ENCODE measurements at places on chromosomes 7 and 10.

DNA sequence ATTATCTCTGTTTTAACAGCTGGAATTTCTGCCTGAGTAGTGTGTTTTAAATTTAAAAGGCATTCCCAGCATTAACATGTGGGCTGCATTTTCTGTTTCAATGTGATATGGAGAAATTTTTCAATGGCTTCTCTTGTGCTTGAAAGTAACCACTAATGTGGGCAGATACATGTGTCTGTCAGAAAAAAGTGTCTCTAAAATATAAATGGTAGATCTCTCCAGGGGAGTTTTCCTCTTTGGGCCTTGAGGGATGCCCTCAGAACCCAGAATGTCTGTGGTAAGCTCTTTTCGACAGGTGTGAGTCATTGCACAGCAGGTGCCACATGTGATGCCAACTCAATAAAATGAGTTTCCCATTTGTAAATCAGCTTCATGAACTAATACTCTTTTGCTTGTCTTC is 221.1 kb downstream of the SEMA3E start:
- DNase-seq: no peak

- DNase-seq: no peak
Observed at GRCh38 chr7:81791568-81792518, 22.0 kb upstream of the HGF start.

DNA sequence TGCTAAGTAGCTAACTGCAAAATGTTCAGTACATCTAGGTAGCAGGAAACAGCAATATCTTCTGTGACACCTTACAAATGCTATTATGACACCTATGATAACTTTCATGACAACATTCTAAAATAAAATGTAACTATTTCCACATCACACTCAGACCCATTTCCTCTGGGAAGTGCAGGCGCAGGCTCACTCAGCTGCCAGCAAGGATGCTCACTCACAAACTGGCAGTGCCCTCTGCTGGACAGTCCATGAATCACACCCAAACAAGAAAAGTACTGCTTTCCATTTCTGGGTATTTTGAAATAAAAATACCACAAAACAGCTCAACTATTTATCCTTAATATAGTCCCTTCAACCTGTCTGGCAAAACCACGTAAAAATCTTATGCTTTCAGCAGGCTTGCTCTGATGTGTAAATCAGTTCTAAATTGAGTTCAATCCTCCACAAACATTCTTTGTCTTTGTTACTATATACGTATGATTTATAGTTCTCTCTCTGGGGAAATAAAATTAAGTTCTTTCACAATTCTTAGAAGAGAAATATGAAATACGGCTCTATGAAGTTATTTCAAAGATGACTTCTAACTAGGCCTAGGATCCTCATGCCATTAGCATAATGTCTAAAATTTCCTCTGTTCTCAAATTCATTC is 176.6 kb downstream of the PARD3 start:
- peak; percentile 13 for DNase-seq

DNA sequence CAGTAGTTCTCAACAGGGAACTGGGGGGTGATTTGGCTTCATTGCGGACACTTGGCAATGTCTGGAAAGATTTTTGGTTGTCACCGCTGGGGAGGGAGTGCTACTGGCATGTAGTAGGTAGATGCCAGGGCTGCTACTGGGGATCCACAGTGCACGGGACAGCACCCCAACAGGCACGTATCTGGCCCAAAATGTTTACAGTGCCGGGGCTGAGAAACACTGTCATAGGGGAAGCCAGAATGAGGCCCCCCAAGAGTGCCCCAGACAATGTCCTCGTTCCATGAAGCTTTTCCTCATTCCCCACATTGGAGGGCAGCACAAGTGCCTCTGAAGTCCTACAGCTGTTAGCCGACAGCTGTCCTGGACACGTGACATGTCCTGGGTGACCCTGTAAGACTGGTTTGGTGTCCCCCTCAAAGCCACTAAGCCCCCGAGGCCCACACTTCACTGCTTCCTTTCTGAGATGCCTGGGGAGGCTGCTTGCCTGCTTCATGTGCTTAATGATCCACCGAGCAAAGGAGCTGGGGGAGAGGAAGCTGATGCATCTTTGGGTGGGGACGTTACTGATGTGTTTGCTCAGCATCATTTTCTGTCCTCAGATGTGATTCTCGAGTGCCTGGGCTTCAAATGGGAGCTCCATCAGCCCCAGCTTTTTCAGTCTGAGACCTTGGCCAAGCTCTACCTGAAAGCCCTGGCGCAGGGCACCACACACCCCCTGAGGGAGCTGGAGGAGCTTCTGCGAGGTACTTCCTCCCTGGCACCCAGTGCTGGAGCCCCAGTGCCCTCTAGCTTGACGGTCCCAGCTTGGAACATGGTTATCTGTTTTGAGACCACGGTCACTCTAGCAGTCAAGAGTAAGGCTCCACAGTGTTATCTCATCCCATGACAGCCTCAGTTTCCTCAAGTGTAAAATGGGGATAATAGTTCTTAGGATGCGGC is 14.7 kb downstream of the BTBD16 start:
- DNase-seq: no peak

DNA sequence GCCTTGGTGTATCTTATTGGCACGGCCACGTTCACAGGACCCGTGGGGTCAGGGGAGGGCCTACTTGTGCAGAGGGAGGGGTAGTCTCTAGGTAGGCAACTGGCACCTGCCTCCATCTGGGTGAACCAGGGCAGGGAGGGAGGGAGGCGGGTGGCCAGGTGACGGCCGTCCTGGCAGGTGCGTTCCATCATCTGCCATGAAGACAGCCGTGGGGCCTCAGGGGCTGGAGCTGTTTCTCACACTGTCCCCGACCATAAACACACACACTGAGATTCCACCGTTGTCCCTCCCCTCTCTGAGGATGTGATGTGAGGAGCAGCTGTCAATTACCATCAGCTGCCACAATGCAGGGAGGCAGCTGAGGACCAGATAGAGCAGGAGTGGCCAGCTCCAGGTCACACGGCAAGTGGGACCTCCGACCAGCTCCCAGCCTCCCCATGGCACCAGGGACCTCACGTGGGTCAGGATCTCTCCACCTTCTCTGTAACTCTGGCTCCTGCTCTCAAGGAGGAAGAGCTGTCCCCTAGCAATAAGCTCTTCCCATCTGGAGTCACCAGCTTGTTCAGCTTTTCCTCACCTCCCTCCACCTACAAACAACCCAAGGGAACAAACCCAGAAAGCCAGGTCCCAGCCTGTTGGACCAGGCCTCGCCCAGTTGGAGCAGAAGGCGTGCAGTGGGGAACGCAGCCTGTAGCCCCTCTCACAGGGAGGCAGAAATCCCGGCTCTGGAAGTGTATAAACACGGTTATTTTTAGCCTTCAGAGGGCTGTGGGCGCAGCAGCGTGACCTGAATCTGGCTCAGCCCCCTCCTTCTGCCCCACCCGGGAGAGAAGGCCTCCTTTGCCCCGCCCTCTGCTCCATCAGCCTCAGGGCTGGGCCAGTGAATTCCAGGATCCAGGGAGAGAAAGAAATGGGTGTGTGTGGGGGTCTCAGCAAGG is 33.1 kb downstream of the ZMIZ1 start:
- no peak for DNase-seq

DNA sequence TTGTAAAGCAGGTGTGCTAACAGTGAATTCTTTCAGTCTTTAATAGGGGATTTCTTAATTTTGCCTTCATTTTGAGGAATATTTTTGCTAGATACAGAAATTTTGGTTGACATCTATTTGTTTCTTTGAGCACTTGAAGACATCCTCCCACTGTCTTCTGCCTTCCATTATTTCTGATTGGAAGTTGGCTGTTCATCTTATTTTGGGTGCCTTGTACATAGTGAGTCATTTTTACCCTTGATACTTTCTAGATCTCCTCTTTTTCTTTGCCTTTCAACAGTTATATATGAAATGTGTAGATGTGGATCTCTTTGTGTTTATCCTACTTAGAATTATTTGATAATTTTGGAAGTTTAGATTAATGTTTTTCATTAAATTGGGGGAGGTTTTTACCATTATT is 631.0 kb downstream of the AUTS2 start:
- no peak for DNase-seq

DNA sequence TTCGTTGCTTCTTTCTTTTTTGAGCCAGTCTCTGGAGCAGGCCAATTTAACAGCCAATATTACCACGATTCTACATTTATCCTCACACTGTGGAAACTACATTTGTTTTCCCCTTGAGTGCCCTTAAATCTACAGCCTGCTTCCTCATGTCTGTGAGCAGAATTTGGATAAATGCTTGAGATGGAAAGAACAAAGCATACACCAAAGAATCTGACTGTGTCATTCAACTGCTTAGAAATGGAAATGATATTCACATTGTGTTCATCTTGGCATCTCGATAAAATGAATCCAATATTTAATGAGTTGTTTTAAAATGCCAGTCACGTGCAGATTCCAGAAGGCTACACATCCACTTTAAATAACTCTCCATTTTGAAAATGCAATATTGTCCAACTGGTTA is 41.0 kb upstream of the GSDME start:
- DNase-seq: no peak

GRCh38 chr7:75776295-75776971 is 4.4 kb upstream of the CCL26 start:
- peak; percentile 5 for DNase-seq

DNA sequence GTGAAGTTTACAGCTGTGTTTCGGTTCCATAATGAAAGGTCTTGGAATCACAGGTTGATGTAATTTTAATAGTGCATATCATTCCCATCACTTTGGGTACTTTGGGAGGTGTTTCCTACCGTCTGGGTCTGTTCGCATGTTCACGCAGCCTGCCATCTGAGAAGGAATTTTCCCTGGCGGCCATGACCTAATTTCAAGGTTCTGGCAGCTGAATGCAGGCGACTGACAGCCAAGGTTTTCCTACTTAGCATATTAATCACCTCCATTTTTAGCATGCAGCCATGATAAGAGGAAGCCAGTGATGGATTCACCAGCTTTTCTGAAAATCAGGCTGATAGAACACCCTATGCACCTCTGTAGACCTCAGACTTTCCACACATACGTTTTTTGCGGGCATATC is 319.1 kb upstream of the TMEM229A start:
- DNase-seq: no peak

- DNase-seq: no peak
Observed at GRCh38 chr7:82413237-82413636, 30.3 kb downstream of the CACNA2D1 start.

DNA sequence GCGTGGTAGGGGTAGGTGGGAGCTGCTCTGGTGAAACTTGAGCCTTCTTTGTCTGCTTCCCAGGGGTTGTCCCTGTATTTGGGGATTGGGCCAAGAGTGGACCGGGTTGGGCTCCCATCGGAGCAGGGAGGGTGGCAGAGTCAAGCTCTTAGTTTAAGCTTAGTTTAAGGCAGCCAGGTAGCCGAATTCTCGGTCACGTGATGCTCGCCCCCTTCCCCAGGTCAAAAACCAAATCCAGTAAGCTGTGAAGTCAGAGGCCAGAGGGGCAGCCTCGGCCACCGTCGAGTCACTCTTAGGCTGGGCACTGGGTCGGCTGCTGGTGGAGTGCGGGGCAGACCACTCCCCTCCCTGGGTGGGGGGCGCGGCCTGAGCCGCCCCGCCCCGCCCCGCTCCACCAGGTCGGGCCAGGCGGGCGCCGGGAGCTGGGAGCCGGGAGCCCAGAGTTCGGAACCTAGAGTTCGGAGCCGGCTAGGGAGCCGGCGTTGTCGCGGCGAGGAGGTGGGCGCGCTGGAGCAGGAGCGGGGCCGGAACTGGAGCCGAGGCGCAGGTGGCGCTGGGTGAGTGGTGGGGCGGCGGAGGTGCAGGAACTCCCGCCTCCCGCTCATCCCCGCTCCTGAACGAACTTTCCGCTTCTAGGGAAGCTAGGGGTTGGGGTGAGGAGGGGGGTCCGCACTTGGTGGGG is 2.8 kb upstream of the LZTS2 start:
- no peak for DNase-seq

DNA sequence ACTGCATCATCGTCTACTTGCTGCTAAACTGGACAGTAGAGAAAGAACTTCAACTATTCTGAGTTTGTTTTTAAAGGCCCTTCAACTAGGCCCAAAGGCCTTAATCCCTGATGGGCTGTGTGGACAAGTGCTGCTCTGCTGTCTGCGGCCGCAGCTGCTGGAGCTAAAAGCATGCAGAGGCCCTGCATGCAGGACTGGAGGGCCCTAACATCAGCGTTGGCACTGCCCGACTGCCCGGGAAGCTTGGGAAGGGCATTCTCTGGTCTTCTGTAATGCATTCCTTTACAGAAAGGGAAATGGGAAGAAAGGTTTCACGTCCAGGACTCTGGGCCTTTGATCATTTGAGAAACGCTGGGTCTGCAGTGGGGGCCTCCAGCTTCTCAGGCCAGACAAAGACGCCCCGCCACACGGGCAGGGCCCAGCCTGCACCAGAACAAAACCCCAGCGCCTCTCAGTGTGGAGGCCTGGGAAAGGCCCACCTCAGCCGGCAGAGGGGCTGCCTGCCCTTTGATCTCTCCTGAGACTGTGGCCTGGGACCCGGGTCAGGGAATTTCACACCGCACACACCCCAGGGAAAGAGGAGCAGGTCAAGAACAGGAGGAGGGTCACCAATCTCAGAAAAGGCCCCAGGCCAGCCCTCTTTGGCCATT is 229.3 kb downstream of the DNAJB6 start:
- no peak for DNase-seq

DNA sequence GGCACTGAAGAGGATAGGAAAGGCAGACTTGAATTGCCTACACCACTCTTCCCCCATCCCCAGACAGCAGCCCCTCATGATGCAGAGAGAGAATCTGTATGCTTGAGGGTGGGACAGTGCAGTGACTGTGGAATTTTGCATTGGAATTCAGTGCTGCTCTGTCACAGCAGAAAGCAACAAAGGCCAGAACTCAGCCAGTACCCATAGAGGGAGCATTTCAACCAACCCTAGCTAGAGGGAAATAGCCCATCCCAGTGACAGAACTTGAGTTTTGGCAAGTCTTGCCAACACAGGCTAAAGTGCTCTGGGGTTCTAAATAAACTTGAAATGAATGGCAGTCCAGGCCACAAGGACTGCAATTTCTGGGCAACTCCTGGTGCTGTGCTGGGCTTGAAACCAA is 80.4 kb downstream of the TES start:
- DNase-seq: no peak

DNA sequence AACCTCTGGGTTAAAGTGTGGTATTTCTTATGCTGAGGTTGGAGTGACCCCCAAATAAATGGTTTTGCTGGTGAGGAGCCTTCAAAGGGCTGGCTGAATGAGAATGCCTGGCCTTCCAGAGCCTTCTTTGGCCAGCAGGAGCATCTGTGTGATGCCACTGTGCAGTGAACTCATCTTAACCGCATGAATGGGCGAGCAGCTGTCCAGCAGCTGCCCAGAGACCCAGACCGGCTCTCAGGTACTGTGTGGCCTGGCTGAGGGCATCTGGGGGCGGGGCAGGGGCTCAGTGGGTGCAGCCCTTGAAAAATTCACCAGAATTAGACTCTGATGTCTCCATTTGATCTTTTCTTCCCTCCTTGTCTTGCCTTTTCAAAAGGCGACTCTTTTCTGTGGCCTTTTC is 59.0 kb downstream of the SYPL1 start:
- no peak for DNase-seq

- DNase-seq: no peak
Observed at GRCh38 chr7:94265456-94265855, 129.2 kb upstream of the COL1A2 start.

DNA sequence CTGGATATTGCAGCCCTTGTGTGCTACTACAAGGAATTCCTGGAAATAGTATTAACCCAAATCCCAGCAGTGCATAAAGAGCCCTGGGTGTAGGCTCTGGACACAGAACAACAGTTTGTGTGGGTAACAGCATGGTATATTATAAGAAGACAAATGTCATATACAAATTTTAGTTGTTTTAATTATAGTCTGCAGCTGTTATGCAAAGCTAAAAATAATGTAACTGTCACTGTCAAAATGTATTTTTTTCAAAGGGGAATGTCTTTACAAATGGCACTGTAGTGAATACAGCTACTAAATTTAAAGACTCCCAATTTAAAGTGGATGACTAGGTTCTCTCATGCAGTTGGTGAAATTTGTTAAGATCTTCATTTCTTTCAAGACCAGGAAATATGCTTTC is 339.0 kb downstream of the GPR37 start:
- DNase-seq: no peak

- no peak for DNase-seq
Observed at GRCh38 chr7:112986256-112987031, 100.2 kb downstream of the GPR85 start.
